MM.1S (cell line): ENCODE measurements at places on chromosomes 2 and 18.

DNA sequence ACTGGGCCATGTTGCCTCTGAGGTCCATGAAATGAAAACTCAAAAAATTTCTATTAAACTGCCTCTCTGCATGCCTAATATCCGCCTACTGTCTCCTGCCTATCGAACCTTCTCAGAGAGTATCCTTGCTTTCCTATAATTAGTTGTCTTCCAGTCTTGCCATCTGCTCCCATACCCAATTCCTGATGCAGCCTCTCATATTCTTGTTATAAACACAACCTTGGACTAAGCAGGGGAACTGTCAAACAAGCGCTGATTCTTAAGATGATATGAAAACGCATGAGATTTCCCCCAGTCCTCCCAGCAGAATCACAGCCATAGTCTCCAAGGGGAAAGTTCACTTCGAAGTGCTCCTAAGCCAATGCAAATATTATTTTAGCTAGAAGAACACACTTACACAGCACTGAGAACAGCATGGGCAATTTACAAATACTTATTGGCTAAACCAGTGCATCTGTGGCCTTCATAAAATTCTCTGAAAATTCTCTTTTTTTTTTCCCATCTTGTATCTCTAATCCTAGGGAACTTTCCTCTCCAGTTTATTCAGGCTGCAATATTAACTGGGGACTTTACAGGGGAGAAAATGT lies 471.6 kb downstream of the MBD2 start:
- DNase-seq, result no peak
- no peak overlapping the region for H3K27ac ChIP-seq
- no peaks in the 10 kb centered on the region for H3K27me3 ChIP-seq
- H3K4me1 ChIP-seq, result no peaks in the 10 kb centered on the region
- no peak overlapping the region for H3K4me3 ChIP-seq
- H3K36me3 ChIP-seq, result no peaks in the 10 kb centered on the region

GRCh38 chr2:127826047-127826446 lies 15.1 kb upstream of the WDR33 start:
- H3K36me3 ChIP-seq, result no peaks in the 10 kb centered on the region
- H3K4me1 ChIP-seq, result peaks cover 24% of the 10 kb centered on the region
- DNase-seq, result no peak
- no peak overlapping the region for H3K27ac ChIP-seq
- H3K4me3 ChIP-seq, result no peak overlapping the region

GRCh38 chr18:40676668-40677067 lies 1278.4 kb upstream of the PIK3C3 start:
- no peak overlapping the region for H3K4me3 ChIP-seq
- no peaks in the 10 kb centered on the region for H3K36me3 ChIP-seq
- H3K27ac ChIP-seq, result no peak overlapping the region
- no peaks in the 10 kb centered on the region for H3K27me3 ChIP-seq

DNA sequence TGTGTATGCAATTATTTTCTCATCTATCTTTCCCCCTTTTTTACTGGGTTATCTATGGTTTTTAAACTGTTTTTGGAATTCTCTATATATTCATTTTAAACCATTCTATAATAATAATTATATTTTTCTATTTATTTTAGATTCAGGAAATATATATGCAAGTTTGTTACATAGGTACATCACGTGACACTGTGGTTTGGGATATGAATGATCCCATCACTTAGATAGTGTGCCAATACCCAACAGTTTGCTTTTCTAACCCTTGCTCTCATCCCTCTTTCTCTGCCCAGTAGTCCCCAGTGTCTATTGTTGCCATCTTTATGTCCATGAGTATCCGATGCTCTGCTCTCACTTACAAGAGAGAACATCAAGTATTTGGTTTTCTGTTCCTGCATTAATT lies 65.8 kb upstream of the SPHKAP start:
- H3K4me3 ChIP-seq, result no peak overlapping the region
- H3K27ac ChIP-seq, result no peak overlapping the region
- no peaks in the 10 kb centered on the region for H3K4me1 ChIP-seq
- no peaks in the 10 kb centered on the region for H3K36me3 ChIP-seq
- no peak for DNase-seq

DNA sequence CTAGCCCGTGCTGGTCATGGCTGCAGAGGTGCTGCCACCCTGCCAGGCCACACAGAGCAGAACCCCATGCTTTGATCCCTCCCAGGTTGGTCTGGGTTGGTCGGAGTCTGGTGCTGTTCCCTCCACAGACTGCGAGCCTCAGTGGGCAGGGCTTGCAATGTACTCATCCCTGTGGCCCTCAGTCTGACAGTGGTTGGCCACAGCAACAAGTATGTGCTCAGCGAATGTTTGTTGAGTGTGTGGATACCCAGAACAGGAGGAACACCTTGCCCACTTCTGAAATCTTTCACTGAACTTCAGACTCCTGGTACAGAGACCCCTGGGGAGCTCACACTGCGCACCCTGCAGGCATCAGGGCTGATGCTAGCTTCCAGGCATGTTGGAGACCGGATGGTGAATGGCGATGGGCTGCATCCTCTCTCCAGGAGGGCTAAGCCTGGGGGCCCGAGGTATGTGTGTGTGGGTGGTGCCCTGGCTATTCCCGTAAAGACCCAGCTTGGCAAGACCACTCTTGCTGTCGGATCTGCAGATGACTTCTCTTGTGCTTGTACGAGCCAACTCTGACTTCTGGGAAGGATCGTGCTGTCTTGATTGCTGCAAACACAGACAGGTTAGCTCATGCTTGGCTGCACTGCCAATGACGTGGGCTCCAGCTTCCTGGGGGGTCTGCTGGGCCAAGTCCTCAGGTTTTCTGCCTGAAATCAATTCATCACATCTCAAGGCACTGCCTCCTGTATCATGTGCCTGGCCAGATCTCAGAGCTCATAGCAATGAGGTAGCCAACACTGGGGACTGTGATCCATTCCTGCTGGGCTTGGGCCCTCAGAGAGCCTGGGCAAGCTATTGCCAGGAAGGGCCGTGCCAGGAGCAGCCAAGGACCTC lies 43.7 kb downstream of the RHOB start:
- H3K4me1 ChIP-seq, result 0 out of 2 replicates have a peak, but pooled peaks cover 4% of the 10 kb centered on the region
- no peaks in the 10 kb centered on the region for H3K36me3 ChIP-seq
- no peaks in the 10 kb centered on the region for H3K27me3 ChIP-seq

- H3K36me3 ChIP-seq, result no peaks in the 10 kb centered on the region
- no peak overlapping the region for H3K27ac ChIP-seq
- H3K27me3 ChIP-seq, result no peaks in the 10 kb centered on the region
- H3K4me3 ChIP-seq, result no peak overlapping the region
These were observed 247.7 kb downstream of the SS18 start for GRCh38 chr18:25842665-25843064.

DNA sequence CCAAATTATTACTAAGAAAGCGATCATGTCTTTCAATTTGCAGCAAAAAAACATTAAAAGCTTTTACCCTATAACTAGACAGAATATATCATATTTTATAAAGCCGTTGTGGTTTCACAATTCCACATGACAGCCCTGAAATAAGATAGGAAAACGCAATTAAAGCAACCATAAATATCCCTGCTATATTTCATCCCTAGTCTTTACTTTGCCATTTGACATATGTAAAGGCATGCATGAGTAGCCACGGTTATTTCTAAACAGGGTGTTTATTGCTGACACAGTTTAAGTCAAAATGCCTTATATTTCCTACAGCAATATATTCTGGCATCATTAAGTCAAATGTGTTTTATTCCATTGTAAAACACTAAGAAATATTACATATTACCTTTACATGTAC lies 239.9 kb downstream of the DSEL start:
- no peak overlapping the region for H3K27ac ChIP-seq
- no peak overlapping the region for H3K4me3 ChIP-seq
- H3K4me1 ChIP-seq, result no peaks in the 10 kb centered on the region
- H3K27me3 ChIP-seq, result no peaks in the 10 kb centered on the region

DNA sequence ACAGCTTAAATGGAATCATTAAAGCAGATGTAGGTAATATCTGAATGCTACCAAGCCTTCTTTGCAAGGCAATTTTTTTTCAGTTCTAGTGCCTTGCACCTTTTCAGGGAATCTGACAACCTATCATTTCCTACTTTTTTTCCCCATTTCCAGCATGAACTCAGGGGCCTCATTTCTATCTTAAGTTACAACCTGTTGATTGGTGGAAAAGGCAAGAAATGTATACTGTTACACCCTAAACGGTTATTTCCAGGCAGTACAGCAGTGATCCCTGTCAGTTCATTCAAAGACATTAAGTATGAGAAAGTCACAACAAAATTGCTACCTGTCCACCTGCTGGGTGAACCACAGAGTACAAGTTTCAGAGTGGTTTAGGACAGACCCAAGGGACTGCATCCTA lies 171.2 kb upstream of the PIK3C3 start:
- no peak overlapping the region for H3K27ac ChIP-seq
- H3K4me3 ChIP-seq, result no peak overlapping the region
- DNase-seq, result no peak

DNA sequence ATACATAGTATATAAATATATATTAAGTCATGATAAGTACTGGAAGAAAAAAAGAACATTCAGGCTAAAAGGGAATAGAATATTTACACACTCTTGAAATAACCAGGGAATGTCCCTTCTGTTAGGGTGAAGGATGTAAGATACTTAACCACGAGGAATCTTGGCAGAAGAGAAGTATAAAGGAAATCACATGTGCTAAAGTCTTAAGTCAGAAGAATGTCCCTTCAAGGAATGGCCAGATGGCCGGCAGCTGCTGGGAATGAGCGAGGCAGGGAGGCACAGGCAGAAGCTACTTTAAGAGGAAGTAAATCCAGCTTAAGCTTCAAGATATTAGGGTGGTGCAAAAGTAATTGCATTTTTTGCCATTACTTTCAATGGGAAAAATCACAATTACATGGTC lies 5.5 kb downstream of the CCDC102B start:
- no peak overlapping the region for H3K4me3 ChIP-seq
- DNase-seq, result no peak
- no peak overlapping the region for H3K27ac ChIP-seq
- no peaks in the 10 kb centered on the region for H3K27me3 ChIP-seq

DNA sequence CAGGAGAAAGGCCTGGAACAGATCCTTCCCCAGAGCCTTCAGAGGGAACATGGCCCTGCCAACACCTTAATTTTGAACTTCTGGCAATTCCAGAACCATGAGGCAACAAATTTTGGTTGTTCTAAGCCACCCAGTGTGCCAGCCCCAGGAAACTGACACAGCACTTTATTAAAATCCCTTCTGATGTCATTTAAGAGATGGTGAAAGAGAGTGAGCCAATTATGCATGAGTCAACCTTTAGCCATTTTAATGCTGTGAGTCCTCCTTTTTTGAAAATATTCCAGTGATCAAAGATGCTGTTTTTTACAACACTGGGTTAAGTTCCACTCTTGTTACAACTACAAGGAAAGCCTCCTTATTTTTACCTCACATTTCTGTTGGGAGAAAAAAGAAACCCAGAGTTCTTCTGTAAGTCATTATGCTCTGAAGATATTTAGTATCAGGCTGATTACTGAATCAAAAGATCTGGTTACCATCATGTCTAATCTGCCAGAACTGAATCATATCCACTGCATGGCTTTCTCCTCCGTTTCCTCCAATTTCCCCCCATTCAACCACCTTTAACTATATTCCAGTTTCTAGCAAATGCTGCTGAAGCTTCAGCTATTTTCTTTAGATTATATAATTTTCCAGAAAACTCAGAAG lies 235.4 kb downstream of the TXNL1 start:
- DNase-seq, result no peak
- H3K27me3 ChIP-seq, result no peaks in the 10 kb centered on the region
- no peak overlapping the region for H3K4me3 ChIP-seq

DNA sequence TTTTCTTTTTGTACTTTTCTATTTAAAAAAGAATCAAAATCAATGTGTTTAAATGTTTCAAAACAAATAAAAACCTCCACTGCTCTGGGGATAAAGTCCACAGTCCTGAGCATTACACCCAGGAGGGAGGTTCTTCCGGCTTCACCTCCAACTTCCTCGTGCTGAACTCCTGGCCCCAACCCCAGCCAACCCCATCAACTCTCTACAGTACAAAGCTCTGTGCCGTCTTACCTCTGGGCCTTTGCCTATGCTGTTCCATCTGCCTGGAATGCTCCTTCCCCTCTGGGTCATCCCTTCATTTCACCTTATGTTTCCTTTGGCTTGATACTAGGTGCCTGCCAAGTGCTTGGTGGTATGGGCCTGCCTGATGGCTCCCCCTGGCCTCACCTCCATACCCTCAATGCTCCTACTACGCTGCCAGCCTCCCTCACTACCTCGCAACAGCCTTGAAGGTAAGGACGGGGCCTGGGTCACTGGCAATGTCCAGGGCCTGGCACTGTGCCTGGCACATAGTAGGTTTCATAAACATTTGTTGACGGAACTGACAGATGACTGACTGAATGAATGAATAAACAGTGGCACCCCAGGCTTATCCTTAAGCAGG lies 28.8 kb downstream of the SDC1 start:
- peaks cover 5% of the 10 kb centered on the region; the same call in 1 of the 2 replicates for H3K36me3 ChIP-seq
- no peaks in the 10 kb centered on the region for H3K27me3 ChIP-seq
- H3K27ac ChIP-seq, result no peak overlapping the region
- DNase-seq, result no peak
- H3K4me1 ChIP-seq, result peaks cover 56% of the 10 kb centered on the region

- no peaks in the 10 kb centered on the region for H3K27me3 ChIP-seq
- H3K36me3 ChIP-seq, result no peaks in the 10 kb centered on the region
- H3K4me1 ChIP-seq, result no peaks in the 10 kb centered on the region
- H3K4me3 ChIP-seq, result no peak overlapping the region
- DNase-seq, result no peak
- H3K27ac ChIP-seq, result no peak overlapping the region
These were observed 173.8 kb downstream of the TRIB2 start for GRCh38 chr2:12890481-12890991.

GRCh38 chr2:218805627-218806026 lies 23.7 kb downstream of the CYP27A1 start:
- no peak overlapping the region for H3K27ac ChIP-seq
- H3K27me3 ChIP-seq, result no peaks in the 10 kb centered on the region
- H3K36me3 ChIP-seq, result no peaks in the 10 kb centered on the region

GRCh38 chr2:88239781-88240180 lies 69.6 kb downstream of the THNSL2 start:
- no peaks in the 10 kb centered on the region for H3K36me3 ChIP-seq
- H3K27ac ChIP-seq, result peak overlapping the region; percentile 49; the same call in 1 of the 2 replicates
- H3K4me1 ChIP-seq, result peaks cover 16% of the 10 kb centered on the region
- H3K4me3 ChIP-seq, result 0 out of 2 replicates have a peak overlapping the region, but pooled peaks have one; percentile 6
- peak; percentile 89 for DNase-seq

- DNase-seq, result no peak
- no peak overlapping the region for H3K27ac ChIP-seq
- 0 out of 2 replicates have a peak, but pooled peaks cover 3% of the 10 kb centered on the region for H3K36me3 ChIP-seq
- H3K4me1 ChIP-seq, result no peaks in the 10 kb centered on the region
These were observed 17.5 kb downstream of the ACAA2 start for GRCh38 chr18:49795612-49796552.
